PC-9 (cell line): ENCODE measurements at places on chromosomes 6 and 20.

DNA sequence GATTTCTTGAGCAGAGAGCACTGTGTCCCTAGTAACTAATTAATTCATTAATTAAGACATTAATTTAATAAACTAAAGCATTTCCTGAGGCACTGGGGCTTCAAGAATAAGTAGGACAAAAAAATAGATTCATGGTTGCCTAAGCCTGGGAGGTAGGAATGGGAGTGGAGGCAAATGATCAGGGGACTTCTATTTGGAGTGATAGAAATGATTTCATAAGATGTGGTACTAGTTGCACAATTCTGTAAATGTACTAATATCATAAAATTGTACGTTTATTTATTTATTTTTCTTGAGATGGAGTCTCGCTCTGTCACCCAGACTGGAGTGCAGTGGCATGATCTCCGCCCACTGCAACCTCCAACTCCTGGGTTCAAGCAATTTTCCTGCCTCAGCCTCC is 287.2 kb downstream of the KHDC1L start:
- no peak for DNase-seq

DNA sequence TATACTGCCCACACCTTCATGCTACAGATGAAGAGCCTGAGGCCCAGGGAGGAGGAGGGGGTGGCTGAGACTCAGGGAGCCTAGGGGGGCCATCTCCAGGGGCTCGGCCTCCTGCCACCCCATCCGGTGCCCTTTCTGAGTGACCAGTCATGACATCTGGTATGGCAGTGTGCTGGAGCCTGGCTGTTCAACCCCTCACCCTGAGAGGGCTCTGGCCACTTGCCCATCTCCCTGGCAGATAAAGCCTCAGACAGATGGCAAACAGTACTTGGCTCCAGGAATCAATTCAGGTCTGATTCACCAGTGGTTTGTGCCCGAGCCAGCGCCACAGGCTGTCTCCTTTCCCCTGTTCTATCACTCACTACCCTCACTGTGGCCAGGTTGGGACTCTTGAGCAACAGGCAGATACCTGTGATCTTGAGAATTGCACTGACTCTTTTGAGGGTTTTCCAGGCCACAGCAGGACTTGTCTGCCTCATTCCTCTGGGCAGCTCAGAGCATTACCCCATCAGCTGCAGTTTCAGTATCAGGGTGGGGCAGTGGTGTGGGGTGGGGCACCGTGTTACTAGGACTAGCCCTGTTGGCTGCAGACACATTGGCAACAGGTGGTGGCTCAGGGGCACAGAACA is 22.8 kb downstream of the SRSF3 start:
- peak; percentile 90 for DNase-seq

GRCh38 chr20:45775411-45775810 is 16.3 kb downstream of the WFDC3 start:
- DNase-seq, result no peak

DNA sequence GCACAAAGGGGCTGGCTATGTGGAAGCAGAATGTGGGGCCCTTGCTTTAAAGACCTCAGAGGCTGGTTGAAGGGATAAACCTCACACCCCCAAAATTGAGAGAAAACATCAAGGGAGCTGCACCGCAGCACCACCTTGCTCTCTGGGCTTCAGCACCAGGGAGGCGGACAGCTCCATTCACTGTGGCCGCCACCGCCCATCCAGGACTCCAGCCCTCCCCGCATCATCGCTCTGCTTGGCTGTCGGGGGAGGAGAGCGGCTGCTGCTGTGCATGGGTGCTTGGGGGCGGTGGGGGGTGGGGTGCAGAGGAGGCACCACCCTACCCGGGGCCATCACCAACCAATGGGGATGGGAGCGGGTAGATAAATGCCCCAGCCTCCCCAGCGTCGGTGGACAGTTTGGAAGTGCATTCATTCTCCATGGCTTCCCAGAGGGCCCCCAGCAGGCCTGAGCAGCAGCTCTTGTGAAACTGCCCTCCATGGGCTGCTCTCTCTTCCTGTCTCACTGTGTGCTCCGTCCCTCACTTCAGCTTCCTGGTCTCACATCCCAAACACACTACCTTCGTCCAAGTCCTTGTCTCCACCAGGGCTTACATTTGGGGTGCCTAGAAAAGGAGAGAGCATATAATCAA is 75.7 kb upstream of the BHLHE23 start:
- DNase-seq, result no peak

DNA sequence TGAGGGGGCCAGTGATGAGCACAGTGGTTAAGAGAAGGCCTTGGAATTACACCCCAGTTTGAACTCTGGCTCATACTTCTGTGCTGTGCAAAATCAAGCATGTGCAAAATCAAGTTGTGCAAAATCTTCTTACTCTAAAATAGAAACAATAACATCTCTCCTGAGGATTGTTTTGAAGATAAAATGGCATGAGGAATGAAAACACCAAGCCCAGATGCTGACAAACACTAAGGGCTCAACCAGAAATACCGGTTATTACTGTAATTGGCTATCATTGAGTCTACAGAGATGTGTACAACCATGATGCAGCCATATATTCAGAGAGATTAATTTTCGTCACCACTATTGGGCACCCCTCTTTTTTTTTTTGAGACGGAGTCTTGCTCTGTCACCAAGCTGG is 5.9 kb upstream of the BCAS1 start:
- peak; percentile 74 for DNase-seq

DNA sequence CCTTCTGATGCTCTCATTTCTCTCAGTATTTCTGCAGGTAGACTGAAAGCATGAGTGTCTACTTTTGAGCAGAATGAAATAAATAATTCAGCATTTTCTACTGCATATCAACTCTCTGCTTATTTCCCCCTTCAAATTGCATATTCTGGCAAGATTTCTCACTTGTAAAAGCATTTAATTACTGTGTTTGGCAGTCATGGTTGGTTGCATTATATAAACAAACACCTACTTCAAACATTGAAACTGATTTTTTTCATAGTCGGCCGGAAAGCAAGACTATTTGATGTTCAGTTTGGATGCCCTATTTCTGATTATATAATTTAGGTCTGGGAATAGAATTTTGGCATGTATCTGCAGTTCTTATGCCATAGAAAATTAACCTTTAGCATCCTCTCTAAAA is 73.1 kb downstream of the PLEKHG1 start:
- no peak for DNase-seq

DNA sequence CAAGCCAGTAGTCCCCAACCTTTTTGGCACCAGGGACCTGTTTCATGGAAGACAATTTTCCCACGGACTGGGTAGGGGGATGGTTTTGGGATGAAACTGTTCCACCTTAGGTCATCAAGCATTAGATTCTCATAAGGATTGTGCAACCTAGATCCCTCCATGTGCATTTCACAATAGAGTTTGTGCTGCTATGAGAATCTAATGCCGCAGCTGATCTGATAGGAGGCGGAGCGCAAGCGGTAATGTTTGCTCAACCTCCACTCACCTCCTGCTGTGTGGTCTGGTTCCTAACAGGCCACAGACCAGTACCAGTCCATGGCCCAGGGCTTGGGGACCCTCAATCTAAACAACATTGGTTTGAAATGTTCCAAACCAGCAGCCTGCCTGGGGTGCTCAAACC is 137.0 kb upstream of the STXBP5 start:
- DNase-seq, result no peak

DNA sequence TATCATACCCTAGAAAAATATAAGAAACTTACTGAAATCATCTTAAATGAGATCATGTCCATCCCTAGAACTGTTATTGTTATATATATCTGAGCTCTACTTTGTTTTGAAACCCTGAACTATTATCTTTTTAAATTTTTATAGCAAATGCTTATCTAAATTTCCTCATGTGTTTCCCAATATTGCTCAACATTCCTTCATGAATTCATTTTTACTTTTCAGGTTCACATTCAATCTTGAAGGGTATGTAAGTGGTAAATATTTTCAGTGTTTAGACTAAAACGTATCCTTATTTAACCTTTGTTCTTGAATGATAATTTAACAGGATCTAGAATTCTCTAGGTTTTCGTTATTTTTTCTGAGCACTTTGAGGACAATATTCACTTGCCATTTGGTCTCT is 23.9 kb downstream of the PDE7B start:
- DNase-seq, result no peak

DNA sequence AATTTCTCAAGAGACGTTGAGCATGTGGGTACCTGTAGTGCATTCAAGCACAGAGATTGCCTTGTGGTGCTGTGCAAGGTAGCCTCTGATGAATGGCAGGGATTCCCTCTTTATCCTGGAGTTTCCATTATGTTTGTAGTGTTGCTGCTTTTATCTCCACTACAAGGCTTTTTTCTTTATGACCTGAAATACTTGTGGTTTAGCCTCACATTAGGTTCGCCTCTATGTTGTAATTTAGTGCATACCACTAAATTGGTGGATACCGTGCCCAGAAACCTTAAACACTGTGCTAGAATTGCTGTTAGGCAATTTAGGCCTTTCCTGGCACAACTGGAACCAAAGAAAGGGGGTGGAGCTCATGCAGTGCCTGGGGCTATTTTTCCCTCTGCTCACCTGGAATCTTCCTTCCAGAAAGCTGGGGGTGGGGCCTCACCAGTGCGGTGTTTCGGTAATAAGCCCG is 76.8 kb downstream of the NCOA7 start:
- DNase-seq, result peak; percentile 100

DNA sequence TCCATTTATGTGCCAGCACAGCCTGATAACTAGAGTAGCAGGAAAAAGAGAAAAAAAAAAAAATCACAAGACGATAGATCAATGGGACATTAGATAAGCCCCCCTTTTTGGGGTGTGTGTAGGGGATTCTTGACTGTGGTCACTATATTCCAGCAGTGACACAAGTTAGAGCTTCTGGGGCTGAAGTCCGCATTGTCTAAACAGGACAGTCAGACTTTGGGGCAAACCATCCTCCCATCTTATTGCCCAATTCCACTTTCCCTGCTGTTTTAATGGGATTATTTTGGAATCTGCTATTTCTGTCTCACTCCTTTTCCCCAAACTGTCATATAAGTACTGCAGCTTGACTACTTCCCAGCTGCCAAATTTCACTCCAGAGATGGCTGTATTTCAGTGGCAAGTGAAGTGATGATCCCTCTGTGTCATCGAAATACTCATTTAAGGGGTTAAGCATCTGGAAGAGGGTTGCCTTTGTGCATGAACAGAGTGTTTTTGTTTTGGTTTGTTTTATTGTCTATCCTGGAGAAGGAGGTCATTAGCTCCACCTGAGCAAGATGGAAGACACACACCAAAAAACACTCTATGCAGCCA is 182.5 kb downstream of the ATXN1 start:
- no peak for DNase-seq

DNA sequence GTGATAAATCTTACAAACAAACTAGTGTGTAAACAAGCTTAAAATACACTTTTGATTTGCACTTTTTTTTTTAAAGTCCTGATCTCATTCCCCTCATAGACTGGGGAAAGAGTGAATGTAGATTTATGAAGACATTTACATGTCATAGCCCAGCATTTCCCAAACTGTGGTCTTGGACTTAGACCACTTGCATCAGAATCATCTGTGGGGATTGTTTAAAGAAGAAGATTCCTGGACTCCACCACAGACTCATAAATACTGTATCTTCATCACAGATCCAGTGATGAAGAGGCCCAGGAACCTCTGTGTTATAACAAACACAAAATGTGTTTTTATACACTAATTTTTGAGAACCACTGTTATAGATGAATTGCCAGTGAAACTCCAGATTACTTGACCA is 99.5 kb downstream of the KCNQ5 start:
- DNase-seq, result no peak

GRCh38 chr6:89412071-89413005 is at the start of gene RRAGD:
TSS of gene RRAGD (minus strand) at chr6:89412273. CDS start at chr6:89411993, 280 bp downstream.
- no peak for DNase-seq

DNA sequence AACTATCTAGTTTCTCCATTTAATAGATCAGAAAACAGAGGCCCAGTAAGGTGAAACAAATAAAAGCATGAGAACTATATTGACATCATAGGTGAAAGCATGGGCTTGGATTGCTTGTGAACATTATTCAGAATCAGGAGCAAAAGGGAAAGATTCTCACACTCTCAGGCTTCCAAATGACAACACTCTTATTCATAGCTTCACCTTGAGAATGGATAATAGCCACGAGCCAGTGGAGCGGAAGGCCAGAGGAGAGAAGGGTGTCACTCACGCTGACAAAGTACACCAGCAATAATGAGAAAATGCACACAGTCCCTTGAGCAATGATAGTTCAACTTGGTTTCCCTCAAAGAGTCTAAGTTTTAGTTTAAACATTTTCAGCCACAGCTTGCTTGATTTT is 339.0 kb downstream of the TPBG start:
- no peak for DNase-seq

DNA sequence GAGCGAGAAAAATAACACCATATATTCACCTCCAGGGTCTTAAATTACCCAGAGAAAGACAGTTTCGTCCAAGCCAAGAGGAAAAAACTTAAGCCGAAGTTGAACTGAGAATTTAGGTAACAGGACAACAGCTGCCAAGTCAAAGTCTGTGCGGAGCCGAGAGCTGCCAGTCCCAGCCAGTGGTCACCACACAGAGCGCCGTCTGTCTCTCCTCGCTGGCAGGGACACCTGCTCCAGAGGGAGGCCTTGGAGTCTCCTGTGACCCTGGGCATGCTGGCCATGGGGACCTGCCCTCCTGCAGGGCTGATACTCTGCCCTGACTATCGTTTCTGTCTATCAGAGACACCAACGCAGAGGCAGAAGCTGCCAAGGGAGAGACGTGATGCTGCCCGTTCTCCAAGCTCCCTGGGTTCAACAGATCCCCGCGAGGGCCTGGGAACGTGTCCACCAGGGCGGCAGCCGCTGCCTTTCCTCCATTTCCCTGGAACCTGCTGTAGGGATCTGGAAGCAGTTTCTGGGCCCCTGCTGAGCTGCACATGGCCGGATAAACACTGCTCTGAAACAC is 341.3 kb downstream of the SMOC2 start:
- no peak for DNase-seq

DNA sequence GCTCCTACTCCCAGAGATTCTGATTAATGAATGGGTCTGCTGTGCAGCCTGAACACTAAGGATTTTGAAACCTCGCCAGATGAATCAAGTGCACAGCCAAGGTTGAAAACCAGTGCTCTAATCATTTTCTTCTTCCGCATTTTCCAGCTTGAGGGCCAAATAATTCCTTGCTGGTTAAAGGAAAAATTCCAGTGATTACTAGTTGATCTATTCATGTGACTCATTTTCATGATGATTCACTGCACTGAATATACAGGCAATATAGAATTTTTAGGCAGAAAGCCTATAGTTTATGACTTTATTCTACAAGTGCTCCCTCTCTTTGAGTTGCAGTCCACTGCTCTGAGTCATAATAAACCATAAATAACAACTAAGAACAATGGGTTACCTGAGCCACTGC is 80.6 kb upstream of the PROKR2 start:
- peak; percentile 48 for DNase-seq

DNA sequence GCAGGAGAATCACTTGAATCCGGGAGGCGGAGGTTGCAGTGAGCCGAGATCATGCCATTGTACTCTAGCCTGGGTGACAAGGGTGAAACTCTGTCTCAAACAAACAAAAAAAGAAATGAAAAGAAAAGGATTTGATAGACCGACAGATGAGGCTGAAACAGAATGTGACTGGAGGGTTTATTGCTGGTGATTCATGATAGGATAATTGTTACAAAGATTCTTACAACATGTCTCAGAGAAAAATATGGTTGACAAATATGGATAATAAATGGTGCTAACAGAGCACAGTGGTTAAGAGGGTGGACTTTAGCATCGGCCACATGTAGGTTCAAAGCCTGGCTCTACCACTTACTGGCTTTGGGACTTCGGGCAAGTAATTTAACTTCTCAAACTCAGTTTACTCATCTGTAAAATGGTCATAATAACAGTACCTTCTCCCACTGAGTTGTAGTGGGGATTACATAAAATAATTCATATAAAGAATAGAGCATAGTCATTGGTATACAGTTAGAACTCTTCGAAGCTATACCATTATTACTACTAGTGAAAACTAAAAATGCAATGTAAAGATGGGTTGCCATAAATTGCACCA is 131.9 kb downstream of the MAP3K7 start:
- no peak for DNase-seq

- no peak for DNase-seq
Measured at GRCh38 chr6:4961322-4962168, 42.3 kb downstream of the RPP40 start.
